Head of caudate nucleus (tissue), 42 donors: ENCODE measurements at places on chromosomes 3 and 15.
A peak's percentile ranks its signal among the peaks of the same experiment; 100 is the strongest.

DNA sequence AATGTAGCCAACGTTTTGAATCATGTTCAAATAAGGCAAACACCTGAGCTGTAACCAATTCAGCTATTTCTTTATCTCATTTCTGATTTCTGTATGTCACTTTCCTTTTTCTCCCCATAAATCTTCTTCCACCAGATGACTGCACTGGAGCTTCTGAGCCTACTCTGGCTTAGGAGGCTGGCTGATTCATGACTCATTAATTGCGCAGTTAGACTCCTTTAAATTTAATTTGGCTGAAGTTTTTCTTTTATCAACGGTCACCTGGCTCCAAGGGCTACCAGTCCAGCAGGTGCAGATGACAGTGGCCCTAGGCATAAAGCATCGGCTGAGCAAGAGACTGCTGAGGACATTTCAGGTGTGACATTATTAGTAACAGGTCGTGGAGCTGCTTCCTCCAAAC, 39.6 kb upstream of the ITGA11 start:
- DNase-seq: no peak

GRCh38 chr3:178246004-178246403, 290.2 kb upstream of the KCNMB2 start:
- DNase-seq: no peak

- DNase-seq: no peak
Measured at GRCh38 chr3:95352471-95352870, 1289.6 kb downstream of the NSUN3 start.

DNA sequence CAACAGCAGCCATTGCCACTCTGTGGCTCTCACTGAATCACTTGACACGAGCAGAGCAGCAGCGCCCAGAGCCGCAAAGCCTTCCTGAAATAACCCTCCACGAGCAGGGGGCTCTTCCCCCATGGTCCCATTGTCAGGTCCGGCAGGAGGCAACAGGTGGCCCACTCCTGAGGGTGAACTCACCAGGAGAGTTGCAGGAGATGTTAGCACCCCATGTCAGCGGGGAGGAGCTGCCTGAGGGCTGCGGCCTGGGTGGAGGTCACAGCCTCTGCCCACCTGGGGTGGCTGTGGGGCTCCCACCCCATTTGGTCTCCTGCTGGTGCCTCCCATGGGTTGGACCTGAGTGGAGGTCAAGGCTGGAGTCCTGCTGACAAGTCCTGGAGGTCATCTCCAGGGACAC, 12.3 kb upstream of the C3orf22 start:
- DNase-seq: no peak

DNA sequence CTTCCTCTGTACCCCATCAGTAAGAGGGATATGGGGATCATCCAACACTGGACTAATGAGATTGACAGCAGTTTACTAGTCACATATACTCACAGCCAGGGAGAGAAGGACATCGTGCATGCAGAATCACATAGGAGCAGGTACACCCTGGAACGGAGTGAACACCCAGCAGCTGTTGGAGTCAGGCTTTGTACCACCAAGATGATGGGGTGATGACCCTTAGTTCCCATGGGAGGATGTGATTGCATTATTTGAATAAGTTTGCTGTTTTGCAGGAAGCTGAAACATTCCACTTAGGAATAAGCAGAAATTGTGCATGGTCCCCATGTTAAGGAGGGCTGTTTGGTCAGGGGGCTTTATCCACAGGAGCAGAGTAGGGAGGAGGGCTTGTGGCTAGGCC, 482.7 kb upstream of the PDZRN3 start:
- no peak for DNase-seq

GRCh38 chr15:101237251-101237650, 14.6 kb downstream of the CHSY1 start:
- DNase-seq: no peak

DNA sequence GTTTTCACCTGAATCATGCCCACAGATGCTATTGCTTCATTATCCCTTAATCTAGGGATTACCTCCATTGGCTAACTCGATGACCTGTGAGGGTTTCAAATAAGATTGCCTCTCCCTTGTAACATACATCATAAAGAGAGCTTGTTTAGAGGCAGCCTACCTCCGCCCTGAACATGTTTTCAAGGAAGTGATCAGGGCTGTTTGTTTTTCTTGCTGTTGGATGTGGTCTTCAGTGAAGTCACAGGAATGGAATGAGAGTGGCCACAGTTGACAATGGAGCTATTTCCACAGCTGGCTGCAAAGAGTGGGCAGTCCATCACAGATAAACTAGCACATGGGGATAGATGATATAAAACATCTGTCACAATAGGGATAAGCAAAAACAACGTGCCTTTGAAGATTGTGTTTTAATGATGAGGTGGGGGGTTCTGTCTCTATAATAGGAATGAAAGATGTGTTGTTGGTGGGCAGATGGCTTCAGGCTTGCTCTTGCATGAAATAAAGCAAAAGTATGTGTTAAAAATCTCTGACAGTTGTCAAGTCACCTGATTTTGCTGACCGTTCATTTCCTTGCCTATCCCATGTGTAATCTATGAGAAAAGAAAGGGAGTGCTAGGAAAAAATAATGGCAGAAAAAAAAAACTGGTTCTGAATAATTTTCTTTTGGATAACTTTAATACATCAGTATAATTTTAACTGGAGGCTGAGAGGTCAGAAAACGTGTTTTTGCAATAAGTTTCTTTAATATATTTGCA, 642.3 kb downstream of the RBMS3 start:
- DNase-seq: no peak

GRCh38 chr3:188133646-188134045, 20.3 kb upstream of the LPP start:
- DNase-seq: no peak

- no peak for DNase-seq
Measured at GRCh38 chr3:65006300-65006739, 318.5 kb upstream of the ADAMTS9 start.

DNA sequence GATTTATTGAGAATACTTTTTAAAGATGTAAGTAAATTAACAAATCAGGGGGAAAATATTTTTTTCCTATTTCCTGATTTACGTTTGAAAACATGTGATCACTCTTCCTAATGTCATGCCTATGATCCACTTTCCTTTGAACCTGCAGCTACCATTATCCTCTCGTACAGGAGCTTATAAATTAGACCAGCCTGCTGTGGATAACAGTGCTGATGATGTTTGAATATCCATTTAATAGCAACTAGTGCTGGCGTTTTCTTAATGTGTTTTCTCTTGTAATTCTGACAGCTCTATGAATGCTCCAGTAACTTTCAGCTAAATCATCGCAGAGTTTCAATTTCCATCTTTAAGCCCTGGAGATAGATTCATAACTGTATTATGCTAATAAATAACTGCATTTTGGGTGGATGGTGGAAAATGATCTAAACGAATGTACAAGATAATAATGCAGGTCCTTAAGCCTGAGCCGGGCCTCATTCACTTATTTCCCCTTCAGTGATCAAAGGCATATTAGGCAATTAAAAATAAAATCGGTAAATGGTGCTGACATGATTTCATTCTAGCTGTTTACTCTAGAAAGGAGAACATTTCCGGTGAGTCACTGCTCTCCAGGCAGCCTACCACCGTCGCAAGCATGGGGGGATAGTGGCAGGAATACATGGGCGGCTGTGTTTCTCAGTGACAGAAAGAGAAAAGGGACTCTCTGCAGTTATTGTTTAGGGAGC, 58.5 kb upstream of the SLC24A5 start:
- DNase-seq: no peak

DNA sequence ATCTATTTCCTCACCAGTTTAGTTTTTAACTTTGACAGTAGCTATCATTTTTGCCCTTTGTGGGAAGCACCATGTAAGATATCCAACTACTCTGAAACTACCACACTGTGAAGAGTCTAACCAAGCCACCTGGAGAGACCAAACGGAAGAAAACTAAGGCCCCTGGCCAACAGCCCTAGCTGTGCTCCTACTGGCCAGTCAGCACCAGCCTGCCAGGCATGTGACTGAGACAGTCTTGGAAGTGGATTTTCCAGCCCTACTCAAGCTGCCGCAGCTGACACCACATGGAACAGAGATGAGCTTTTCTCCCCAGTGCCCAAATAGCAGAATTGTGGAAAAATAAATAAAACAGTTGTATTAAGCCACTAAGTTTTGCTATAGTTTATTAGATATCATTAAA, 2.9 kb upstream of the TBC1D5 start:
- DNase-seq: no peak

DNA sequence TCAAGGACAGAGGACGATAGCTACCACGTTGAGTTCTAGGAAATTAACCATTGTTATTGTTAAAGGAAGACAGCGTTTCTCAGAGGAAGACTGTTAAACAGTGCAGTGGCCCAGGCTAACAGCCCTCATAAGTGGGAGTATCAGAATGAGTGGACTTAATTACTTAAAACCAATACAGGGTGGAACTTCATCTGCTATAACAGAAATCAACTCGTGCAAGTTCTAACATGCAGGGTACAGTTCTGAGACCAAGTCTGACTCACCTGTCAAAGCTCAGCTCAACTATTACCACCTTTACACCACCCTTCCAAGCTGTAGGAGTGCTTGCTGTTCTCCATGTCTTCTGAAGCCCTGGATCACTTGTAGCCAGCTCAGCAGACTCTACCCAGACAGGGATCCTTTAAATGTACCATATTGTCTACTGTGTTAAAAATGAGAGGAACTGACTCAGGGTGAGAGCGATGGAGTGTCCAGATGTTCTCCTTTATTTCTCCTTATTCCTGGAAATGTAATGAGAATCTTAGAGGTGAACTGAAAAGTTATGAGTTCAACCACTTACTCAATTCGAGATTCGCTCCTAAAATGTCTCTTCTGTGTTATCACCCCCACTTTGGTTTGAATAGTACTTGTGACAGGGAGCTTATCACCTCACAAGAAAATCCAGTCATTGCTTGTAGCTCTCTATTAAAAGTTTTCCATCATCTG, 26.5 kb downstream of the CD86 start:
- no peak for DNase-seq

- peak; percentile 26 for DNase-seq
Measured at GRCh38 chr3:196423044-196423781, 9.0 kb downstream of the UBXN7 start.

DNA sequence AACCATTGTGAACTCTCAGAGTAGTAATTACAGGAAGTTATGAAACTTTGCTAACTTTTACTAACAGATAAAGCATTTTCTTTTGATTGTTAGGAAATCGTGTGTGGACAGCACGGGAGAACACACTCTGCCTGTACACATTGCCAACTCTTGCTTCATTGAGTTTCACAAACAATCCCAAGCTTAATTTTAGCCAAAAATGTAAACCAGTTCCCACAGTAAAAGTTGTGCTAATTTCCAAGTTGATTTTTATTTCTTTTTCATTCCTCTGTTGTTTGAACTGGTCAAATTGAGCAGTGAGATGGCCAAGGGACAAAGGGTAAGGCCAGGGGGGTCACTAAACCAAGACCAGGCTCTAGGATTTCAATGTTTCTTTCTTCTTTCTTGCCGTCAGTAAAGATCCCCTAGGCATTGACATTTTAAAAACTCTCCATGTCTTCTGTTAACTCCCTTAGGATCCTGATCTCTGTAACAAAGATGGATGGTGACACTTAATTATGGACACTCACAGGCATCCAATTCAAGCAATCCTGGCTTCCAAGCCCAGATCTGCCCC, 414.9 kb downstream of the RBMS3 start:
- DNase-seq: no peak
